ENCODE measurements at places on chromosomes 1 and 21.
A peak's percentile ranks its signal among the peaks of the same experiment; 100 is the strongest.

- DNase-seq, result no peak
Measured at GRCh38 chr1:155309423-155310021, 856 bp downstream of the FDPS start.

GRCh38 chr1:241822846-241823245 is 25.2 kb upstream of the EXO1 start:
- DNase-seq, result no peak

DNA sequence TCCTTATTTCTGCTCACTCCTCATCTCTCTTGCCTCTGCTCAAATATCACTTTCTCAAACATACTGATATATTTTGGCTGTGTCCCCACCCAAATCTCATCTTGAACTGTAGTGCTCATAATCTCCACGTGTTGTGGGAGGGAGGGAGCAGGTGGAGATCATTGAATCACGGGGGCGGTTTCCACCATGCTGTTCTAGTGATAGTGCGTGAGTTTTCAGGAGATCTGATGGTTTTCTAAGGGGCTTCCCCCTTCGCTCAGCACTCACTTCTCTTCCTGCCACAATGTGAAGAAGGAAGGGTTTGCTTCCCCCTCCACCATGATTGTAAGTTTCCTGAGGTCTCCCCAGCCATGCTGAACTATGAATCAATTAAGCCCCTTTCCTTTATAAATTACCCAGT is 26.6 kb downstream of the ZBTB8OS start:
- DNase-seq, result no peak

- DNase-seq, result peak; percentile 53
Measured at GRCh38 chr1:36091141-36091540, 2.4 kb downstream of the ADPRS start.

GRCh38 chr1:217969428-217969827 is 315.7 kb upstream of the RRP15 start:
- no peak for DNase-seq

- no peak for DNase-seq
Measured at GRCh38 chr1:107526524-107527198, 385.8 kb downstream of the NTNG1 start.
